ENCODE measurements at places on chromosomes 12 and 14.

GRCh38 chr12:119020406-119021360 lies 39.3 kb downstream of the SRRM4 start:
- peak; percentile 87 for DNase-seq

- DNase-seq, result no peak
These were observed 579.0 kb downstream of the LRFN5 start for GRCh38 chr14:42185718-42186117.

- DNase-seq, result no peak
These were observed 14.4 kb upstream of the CD27 start for GRCh38 chr12:6430124-6430989.

DNA sequence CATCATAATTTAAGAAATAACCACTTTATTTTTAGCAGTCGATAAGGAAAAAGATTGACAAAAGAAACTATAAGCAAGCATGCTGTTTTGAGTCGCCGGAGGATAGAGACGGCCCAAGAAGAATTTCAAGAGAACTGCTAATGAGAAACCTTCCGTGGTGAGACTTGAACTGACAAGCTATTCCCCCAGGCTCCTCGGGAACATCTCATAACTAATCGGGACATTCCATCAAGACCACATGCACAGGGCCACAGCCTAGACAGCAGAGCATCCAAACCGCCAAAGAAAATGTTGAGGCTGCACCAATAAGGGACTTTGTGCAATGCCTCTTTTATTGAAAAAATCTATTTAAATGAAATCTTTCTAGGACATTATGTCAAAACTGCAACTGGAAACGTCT lies 51.0 kb downstream of the YEATS4 start:
- DNase-seq, result no peak

GRCh38 chr14:61643555-61643954 lies 51.8 kb upstream of the HIF1A start:
- no peak for DNase-seq

GRCh38 chr14:35366056-35366451 lies 38.5 kb downstream of the NFKBIA start:
- DNase-seq, result no peak

GRCh38 chr12:13127444-13127843 lies 24.0 kb upstream of the GSG1 start:
- no peak for DNase-seq

DNA sequence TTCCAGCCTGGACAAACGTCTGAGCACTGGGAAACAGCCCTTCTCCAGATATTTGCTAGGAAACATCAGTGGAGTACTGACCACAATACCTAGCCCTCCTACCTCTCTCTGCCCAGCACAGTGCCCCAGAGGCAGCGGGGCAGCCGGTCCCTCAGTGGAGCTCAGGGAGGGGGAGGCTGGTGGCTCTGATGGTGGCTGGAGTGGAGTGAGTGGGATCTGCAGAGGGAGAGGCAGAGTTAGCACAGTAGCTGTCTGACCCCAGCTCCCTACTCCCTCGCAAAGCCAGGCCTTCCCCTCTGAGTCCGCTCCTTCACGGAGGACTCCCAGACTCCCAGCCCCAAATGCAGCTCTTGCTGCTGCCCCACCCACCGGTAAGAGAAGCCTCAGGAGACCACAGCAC lies 30.0 kb downstream of the NCKAP5L start:
- no peak for DNase-seq

DNA sequence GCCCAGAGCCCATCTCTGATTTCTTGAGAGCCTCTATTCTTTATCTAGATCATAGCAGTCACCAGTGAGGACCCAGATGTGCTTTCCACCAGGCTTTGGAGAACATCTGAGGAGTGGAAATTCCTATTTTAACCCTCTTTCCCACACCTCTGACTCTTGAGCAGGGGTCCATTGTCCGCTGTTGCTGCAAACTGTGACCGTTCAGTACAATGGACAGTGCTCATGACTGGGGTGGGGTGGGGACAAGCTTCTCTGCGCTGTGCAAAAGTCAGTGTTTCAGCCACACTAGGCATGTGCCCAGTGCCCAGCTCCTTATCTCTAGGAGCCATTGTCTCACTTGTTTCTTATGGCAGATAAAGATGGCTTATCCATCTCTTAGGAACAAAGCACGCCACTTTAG lies 16.9 kb upstream of the KRT7 start:
- no peak for DNase-seq

- DNase-seq, result peak; percentile 87
These were observed at the start of gene PTPN21 for GRCh38 chr14:88554457-88555286. Gene PTPN21 (minus strand): TSS chr14:88555007. CDS start chr14:88550417, 4,590 bp downstream.

DNA sequence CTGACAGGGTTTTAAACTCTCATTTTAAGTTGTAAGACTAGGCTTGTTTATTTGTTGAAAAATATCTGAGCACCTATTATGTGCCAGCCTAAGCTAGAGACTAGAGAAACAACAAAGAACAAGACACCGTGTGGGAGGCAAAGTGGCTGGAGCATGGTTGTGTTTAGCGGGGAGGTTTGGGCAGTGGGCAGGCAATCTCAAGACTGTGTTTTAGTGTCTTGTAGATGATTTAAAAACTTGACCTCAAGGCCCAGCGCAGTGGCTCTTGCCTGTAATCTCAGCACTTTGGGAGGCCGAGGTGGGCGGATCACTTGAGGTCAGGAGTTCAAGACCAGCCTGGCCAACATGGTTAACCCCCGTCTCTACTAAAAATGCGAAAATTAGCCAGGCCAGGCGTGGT lies 7.8 kb downstream of the RPL36AL start:
- no peak for DNase-seq

GRCh38 chr12:90303771-90304170 lies 595.1 kb upstream of the ATP2B1 start:
- DNase-seq, result no peak

DNA sequence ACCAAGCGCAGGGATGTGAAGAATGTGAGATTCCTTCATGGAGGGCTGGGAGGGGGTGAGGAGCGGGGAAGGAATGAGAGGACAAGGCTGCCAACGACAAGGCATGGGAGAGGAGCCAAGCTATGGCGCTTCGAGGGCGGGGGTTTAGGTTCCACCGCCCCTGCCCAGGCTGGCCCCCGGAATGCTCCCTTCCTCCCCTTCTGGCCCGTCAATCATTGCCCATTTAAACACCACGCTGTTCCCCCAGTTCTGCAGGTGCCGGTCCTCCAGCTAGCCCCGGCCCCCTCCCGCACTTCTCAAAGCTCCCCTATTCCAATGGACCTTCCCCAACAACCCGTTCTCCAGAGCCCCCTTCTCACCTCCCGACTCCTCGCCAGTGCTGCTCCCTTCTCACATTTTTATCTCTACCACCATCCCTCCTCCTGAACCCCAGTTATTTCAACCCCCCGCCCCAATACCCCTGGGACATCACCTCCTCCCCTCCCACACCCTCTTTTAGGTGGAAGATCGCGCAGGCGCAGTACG lies 428 bp downstream of the RNF41 start:
- DNase-seq, result peak; percentile 82
